ENCODE measurements at places on chromosomes 13 and 19.

DNA sequence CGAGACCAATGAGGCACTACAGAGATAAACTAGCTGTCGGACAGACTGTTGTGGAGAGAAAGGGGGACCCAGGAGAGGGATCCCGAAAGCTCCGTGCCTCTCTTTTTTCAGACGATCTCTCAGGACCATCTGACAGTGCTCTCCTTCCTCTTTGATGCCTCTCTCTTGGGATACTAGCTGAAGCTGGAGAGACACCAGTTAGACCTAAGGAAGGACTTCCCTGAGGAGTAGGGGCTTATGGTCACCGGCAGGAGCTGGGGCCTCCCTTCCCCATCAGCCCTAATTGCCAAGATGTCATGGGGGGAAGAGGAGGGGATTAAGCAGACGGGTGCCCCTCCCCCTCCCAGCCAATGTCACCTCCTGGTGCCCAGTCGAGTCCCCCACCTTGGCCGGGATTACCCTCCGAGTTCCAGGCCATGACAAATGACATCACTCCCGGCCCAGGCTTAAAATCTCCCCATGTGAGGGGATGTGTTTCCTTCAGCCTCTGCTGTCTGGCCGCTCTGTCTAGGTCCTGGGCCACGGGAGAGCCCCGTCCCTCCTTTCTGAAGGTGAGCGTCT, at the start of gene CRX:
CRX (plus strand) TSS at position 478 of the 561 bp plus-strand sequence. CDS start 12,507 bp downstream, outside the sequence.
- DNase-seq: no peak

- DNase-seq: peak; percentile 68
Observed at GRCh38 chr13:45847554-45848224, 3.9 kb downstream of the SIAH3 start.

- peak; percentile 97 for DNase-seq
Observed at GRCh38 chr13:109786457-109787134, at the start of gene IRS2. Gene IRS2, minus strand, starts transcription at chr13:109786583. Its CDS starts 530 bp downstream, at chr13:109786053.

DNA sequence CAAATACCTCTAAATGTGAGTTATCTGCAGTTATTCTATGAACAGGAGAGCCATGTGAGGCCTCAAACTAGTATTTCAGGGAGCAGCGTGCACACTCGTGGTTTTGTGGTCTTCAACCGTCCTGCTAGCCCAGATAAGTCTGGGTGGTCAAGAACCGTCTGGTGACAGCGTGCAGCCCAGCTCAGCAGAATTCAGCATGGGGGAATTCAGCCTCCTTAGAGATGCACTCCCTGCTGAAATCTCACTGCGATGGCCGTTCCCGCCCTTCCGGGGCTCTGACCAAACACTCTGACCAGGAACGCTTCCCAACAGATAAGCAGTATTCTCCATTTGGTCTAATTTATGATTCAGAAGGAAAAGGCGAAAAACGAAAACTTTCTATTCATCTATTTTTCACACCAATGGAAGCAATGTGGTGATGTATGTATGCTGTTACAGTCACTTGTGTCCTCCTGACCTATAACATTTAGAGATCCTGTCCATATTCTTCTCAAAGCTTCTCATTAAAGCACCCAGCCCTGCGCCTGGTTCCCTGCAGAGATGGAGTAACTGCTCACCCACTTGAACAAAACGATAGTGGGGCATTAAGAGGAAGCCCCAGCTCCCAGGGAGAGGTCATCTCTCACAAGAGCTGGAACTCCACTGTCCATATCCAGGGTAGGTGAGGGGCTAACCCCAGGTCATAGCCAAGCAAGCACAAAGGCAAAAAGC, 2.9 kb downstream of the ANKRD27 start:
- DNase-seq: no peak

GRCh38 chr13:71290963-71291841, 575.8 kb downstream of the DACH1 start:
- peak; percentile 49 for DNase-seq

DNA sequence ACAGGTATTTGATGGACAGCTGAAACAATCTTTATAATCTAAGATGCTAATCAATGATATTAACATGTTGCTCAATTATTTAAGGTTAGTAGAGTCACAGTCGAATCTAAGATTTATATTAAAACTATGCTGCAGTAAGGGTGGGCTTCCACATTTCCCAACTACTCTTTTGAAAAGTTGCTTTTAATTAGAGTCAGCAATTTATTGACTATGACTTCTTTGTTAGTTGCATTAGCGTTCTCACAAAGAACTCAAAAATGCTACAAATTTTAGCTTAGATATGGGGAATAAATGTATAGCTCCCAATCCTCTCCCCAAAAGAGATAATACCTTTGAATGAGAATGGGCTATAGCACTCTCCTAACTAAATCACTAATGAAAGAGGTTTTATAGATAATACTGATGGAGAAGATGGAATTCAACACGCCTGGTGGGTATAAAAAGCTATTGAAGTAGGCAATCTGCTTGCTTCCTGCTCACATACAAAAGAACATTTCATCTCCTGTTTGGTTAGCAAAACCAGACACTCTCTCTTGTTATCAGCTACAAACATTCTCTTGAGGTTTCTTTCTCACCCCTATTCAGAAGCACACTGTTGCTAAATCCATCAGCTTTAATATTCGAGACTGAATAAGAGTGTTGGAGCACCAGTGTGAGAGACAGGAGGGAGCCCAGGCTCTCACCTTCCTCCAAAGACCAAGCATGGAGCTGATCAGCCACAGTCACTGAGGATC, 2.4 kb upstream of the FLT1 start:
- DNase-seq: no peak

GRCh38 chr13:50238922-50239321, 223.7 kb downstream of the KCNRG start:
- no peak for DNase-seq

- no peak for DNase-seq
Observed at GRCh38 chr19:35563207-35563829, at the start of gene ATP4A. Gene ATP4A, minus strand, starts transcription at chr19:35563658. Its CDS starts 29 bp downstream, at chr19:35563629.

Data from lung microvascular endothelial cell (primary cell).